NCI-H1436 (cell line): ENCODE measurements at places on chromosomes 6 and 20.

- DNase-seq = no peak
These were observed 223.5 kb upstream of the MARCKS start for GRCh38 chr6:113633638-113634037.

DNA sequence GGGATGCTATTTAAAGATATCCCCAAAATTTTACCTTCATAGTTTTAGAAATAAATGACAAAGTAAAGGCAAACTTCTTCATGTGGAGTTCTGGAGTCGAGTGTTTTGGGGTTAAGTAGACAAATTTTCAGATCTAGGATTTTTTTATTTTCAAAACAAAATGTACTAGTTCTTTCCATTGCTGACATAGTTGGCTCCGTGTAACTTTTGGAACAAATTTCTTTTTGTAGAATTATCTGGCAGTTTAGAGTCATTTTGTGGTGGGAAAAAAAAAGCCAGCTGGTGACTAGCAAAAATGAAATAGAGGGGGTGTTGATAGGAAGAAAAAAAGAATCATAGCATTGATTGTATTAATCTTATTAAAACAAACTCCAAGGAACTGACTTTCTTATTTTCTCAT, 131.6 kb upstream of the TCF21 start:
- DNase-seq = no peak

DNA sequence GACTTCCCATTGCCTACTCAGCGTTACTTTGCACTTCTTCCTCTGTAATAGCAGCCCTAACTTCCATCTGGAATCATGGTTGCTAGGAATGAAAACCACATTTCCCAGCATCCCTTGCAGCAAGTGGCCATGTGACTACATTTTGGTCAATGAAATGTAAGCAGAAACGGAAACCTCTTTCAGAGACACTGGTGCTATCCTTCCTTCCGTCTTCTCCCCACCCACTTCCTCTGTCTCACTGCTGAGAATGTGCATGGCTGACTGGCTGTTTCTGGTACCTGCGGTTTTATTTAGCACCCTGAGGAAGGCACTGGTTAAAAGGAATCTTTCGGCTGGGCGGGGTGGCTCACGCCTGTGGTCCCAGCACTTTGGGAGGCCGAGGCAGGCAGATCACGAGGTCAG, 107.4 kb downstream of the SCML4 start:
- DNase-seq = no peak

DNA sequence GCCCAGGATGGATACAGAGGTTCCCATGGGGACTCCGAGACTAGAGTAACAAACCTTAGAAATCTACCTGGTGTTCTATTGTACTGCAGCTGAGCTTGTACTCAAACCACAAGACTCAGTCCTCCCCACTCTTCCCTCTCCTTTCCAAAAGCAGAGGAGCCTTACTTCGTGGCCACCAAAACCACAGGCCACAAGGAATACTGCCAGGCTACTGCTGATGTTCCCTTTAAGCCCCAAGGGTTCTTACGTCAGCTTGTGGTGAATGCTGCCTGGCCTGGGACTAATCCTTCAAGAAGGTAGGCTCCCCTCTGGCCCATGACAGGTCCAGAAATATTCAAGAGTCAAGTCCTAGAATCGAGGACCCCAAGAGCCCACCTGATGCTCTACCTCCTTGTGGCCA, 10.5 kb upstream of the DEFB128 start:
- DNase-seq = no peak

GRCh38 chr20:31861385-31862156, 8.8 kb downstream of the DUSP15 start:
- peak; percentile 80 for DNase-seq

DNA sequence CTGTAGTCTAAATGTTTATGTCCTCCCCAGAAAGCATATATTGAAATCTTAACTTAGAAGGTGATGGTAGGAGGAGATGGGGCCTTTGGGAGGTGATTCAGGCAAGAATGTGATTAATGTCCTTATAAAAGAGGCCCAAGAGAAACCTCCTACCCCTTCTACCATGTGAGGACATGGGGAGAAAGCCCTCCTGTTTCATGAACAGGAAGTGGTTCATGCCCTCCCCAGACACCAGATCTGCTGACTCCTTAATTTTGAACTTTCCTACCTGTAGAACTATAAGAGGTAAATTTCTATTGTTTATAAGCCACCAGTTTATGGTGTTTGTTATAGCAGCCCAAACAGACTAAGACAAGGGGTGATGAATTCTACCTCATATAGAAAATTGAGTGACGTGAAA, 8.7 kb upstream of the ECT2L start:
- no peak for DNase-seq

DNA sequence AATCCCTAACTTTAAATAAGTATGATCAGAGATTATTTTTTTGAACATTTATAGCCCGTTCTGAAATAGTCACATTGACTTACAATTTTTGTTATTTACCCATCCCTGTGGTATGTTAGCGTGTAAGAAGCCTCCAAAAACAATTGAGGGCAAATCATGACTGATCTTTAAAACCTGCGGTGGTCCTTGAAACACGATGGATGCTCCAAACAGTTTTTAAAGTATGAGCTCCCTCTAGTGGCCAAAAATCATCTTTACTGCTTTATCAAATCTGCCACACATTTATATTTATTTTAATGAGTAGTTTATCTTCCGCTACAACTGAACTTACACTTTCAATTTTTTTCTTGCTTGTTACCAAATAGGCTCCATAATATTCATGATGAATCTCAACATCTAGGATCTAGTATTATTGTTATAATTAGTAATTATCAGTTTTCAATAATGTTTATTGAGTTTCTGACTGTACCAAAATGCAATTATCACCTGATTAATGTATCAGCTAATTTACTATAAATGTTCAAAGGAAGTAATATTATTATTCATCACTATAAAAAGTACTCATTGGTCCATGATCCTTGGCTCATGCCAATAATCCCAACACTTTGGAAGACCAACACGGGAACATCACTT, 52.2 kb downstream of the MARCKS start:
- DNase-seq = peak; percentile 66

- no peak for DNase-seq
These were observed 3.6 kb upstream of the TMEM74B start for GRCh38 chr20:1188347-1188746.

DNA sequence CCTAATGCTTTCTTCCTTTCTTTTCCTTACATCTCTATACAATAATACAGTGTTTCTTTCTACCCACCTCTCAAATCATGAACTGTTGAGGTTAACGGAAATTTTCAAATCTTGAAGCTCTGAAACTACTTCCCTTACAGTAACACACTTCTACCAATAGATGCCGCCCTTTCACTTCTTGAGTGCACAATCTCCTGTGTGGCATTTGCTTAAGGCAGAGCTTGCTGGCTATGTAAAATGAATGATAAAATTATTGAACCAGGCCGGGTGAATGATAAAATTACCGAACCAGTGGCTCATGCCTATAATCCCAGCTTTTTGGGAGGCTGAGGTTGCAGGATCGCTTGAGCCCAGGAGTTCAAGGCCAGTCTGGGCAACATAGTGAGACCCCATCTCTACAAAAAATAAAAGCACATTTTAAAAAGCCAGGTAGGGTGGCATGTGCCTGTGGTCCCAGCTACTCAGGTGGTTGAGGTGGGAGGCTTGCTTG, 56.8 kb downstream of the KCNS1 start:
- DNase-seq = peak; percentile 55

DNA sequence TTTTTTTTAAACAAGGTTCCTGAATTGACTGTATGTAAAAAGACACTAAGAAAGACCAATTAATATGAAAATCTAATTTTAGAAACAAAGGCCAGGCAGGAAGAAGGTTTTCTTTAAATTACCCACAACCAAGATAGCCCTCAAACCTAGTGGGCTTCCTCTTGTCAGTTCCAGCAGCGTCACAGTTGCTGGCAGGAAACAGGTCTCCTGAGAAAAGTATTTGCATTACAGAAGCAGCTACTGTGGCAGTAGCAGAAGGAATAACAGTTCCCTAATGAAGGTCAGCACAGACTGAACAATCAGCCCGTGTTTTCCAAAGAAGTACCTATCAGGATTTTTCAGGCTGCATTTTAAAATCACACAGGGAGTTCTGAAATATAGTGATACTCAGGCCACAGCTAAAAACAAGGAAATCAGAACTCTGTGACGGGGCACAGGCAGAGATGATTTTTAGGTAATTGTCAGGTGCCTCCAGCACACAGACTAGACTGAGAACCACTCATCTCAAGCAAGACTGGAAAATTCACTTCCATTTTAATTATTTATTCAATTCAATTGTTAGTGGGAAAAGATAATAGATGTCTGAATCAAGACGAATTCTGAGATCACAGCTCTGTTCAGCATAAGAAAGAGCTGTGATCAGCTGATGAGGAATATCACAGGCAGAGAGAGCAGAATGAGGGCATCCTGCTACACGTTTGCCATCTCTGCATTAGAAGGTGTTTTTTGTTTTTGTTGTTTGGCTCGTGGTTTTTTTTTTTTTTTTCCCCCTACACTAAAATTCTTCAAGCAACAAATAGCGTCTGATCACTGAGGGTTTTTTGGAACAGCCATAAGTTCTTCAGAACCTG, 230.5 kb upstream of the KHDRBS2 start:
- no peak for DNase-seq

- no peak for DNase-seq
These were observed 170.9 kb downstream of the KLHL32 start for GRCh38 chr6:97095311-97095850.

DNA sequence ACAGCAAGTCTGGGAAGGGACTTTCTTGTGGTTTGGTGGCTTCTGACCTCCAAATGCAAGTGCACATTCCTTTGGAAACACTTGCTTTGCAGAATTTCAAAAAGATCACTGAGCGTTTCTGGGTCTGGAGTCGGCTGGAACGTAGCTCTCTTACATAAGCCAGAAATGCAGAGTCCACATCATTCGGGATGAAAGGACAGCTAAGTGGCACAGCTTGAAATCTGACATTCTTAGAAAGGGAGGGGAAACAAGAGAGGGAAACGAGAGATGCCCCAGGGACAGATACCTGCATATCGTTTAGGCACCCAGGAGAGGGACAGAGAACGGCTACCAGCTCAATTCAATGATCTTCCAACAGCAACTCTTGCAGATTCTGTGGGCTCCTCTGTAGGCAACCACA, 118.7 kb downstream of the NFATC2 start:
- DNase-seq = no peak

DNA sequence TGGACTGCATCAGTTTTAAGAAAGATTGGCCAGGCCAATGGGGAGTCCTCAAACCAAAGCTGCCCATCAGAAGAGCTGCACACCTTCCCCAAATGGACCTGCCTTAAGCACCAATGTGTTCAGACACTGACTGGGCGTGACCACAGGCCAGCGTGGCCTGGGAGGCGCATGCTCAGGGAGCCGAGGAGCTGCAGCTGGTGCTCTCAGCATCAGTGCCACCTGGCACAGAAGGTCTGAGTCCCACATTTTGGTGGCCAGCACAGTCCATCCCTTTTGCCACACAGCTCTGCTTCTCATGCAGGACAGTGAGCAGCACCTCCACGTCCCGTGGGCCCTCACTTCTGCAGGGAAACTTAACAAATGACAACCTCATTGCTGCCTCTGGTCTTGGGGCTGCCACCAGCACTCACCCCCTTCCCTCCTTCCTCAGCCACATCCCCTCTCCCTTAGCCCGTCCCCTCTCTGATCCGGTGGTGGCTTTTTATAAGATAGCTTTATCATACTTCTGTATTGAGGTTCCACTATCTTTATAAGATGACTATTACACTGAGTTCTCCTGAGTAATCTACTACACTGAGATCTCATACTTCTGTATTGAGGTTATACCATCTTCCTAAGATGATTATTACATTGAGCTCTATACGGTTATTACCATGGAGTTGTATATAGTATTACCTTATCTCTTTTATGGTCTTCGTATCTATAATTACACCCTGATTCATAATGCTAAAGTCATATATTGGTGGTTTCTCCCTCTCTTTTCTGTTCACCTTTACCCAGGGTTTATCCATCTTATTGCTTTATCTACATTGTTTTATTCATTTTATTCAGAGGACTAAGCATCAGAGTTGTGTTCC, 109.1 kb downstream of the TOX2 start:
- DNase-seq = no peak

DNA sequence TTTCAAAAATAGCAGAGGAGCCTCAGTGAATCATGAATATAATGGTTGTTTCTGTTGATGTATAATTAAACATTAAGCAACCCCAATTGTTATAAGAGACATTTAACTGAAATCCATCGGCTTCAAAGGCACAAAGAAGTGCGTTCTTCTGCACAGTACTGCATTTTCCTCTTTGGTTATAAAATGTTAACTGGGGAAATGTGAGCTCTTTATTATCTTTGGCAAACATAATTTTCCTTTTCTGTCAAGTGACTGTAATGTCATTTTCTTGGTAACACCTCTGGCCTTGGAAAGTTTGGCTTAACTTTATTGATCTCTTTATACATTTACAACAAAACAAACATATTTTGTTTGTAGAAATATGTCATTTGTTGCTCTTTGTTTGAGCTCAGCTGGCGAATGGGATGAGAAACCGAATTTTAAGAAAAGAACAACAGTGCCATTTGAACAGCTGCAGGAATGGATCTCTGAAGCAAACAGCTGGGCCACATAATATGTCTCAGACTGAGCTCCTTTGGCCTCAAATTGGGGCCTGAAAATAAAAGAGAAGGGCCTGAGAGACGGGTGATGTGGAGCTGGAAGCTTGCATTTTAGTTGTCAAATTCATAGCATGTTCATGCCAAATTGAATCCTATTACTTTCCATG, 427.0 kb upstream of the SPTLC3 start:
- DNase-seq = no peak

DNA sequence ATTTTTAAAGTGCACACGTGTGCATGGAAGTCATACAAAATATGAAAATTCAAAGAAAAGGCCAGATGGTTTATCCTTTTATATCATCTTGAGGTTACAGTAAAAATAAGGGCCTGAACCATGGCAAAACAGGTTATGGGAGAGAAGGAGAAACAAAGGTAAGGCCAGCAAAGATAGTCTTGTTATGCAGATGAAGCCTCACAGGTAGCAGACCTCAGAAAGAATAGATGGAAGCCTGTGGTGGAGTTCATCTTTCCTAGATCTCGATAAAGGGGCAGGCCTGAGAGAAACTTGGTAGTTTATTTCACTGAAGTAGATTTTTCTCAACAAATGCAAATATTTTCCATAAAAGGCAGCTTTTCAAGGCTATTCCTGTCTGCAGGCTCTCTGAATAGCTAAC, 693.8 kb downstream of the KHDRBS2 start:
- DNase-seq = no peak

DNA sequence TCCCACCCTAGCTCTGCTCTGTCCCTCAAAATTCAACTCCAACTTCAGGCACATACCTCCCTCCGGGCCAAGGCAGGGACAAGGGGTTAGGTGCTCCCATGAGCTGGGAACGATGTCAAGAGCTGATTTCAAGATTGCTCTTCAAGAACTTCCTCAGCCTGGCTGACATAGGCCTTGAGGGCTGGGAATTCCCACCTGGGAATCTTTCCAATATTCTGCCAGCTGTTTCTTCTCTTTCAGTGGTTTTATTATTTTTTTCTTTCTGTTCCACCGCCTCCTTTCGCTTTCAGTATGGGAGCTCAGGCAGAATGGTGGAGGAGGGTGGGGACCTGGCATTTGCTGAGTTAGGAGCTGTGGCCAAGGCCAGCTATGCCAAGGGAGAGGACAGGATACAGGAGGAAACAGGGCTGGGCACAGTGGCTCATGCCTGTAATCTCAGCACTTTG, 33.7 kb downstream of the SRSF3 start:
- no peak for DNase-seq
